Smooth muscle cell of the coronary artery (primary cell): ENCODE measurements at places on chromosomes 1 and 21. TPM values are rescaled to one million over a fixed set of nuclear protein-coding genes. Genes with fewer than 3 reads are reported as not detected.

The IFI16 gene
- total RNA-seq: 43.4 and 96.5 TPM in 2 replicates

The ADAM30 gene
- total RNA-seq: not detected in 2 replicates

The FAM177B gene
- total RNA-seq: not detected in 2 replicates

The HSD17B7 gene
- total RNA-seq: 16.5 and 19.8 TPM in 2 replicates

The PTPRC gene
- total RNA-seq: not detected in 2 replicates

The RBM11 gene
- 0.35 TPM in 1 of 2 replicates, not detected in the other for total RNA-seq

The ZNF695 gene
- 1.8 and 2.0 TPM in 2 replicates for total RNA-seq

The CGN gene
- 0.30 and 0.35 TPM in 2 replicates for total RNA-seq

The PADI1 gene
- 0.30 TPM in 1 of 2 replicates, not detected in the other for total RNA-seq

The SPATA1 gene
- total RNA-seq: 0.15 TPM in 1 of 2 replicates, not detected in the other

The SHE gene
- under 0.01 and 0.12 TPM in 2 replicates for total RNA-seq

The GPR37L1 gene
- under 0.01 and 0.12 TPM in 2 replicates for total RNA-seq

The TDRKH gene
- total RNA-seq: 0.47 and 2.0 TPM in 2 replicates

The NCAM2 gene
- 0.45 and 11.3 TPM in 2 replicates for total RNA-seq

The EPS15 gene
- total RNA-seq: 32.2 and 82.3 TPM in 2 replicates

The ZNF648 gene
- not detected in 2 replicates for total RNA-seq

The LCA5L gene
- total RNA-seq: 0.35 and 0.75 TPM in 2 replicates

The SEC16B gene
- total RNA-seq: 1.2 and 2.9 TPM in 2 replicates

The FCRL4 gene
- not detected in 2 replicates for total RNA-seq

The SERTAD4 gene
- 2.8 TPM in 1 of 2 replicates, not detected in the other for total RNA-seq

The CR1 gene
- not detected in 2 replicates for total RNA-seq

The WNT2B gene
- 1.2 and 1.7 TPM in 2 replicates for total RNA-seq

The TLR5 gene
- total RNA-seq: 1.3 TPM in 1 of 2 replicates, not detected in the other
